ENCODE measurements at places on chromosomes 7 and 10.
A peak's percentile ranks its signal among the peaks of the same experiment; 100 is the strongest.

DNA sequence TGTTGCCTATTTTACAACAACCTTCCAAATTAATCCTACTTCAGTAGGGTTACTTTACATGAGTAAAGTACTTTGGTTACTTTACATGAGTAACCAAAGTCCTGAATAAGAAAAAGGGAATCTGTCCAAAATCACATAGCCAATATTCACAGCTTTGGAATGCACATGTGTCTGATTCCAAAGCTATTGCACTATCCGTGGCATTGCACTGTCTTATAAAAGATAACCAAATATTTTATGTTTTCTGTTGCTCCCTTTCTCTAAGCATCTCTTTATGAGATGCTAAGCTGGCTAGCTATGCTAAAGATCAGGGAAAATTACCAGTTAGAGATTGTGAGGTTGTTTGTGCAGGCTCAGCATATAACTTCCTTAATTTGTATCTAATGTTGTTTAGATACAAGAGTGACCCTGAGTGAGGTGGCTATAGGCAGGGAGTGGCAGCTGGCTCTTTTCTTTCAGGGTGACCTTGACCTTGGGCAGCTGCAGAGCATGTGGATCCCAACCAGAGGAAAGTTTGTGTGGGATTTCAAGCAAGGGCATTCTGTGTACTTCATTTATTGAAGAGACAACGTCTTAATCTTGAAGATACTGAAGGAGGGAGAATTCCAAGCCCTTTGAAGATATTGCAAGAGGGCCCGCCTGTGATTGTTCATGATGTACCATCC, 366.1 kb upstream of the ANKRD30A start:
- no peak for DNase-seq

DNA sequence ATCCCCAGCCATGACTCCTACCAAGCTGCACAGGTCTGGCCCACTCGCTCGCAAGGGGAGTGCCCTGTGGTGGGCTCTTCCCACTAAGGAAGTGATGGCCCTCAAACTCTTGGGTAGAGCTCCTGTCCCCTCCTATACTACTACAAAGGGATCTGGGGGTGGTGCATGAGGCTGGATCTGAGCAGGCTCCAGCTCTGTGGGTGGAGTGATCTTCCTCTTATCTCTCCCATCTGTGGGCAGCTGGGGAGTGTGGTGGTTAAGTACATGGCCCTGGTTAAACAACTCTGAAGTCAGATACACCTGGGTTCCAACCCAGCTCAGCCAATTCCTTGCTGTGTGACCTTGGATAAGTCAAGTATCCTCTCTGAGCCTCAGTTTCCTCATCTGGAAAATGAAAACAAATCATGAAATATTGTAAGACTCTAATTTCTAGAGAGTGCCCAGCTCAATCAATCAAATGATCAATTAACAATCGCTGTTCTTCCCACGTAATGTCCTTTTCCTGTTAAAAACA, 17.4 kb downstream of the DDIT4 start:
- peak; percentile 76 for DNase-seq

DNA sequence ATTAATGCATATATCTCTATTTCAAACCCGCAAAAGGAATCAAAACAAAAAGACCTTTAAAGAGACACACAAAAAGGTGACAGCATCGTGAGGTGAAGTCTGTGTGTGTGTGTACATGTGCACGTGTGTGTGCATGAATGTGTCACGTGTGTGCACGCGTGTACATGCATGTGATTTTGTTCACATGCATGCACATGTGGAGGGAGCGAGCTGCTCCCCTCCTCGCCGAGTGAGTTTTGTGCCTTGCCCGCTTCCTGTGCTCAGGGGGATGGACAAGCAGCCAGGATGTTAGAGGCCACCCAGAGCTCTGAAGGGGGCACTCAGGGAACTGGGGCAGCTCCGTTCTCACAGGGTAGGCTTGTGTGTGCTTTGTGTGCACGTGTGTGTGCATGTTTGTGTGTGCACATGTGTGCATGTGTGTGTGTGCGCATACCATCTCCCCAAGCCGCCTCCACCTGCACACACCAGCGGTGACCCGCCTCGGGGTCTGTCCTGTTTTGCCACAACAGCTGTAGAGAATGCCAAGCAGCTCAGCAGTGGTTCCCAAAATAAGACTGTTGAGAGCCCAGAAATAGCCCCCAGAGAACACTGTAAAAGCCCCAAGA, 191.2 kb downstream of the PTPRN2 start:
- no peak for DNase-seq

GRCh38 chr10:51010977-51011376, 63.3 kb upstream of the PRKG1 start:
- no peak for DNase-seq

GRCh38 chr10:46540412-46541016, 15.9 kb downstream of the GPRIN2 start:
- peak; percentile 46 for DNase-seq

DNA sequence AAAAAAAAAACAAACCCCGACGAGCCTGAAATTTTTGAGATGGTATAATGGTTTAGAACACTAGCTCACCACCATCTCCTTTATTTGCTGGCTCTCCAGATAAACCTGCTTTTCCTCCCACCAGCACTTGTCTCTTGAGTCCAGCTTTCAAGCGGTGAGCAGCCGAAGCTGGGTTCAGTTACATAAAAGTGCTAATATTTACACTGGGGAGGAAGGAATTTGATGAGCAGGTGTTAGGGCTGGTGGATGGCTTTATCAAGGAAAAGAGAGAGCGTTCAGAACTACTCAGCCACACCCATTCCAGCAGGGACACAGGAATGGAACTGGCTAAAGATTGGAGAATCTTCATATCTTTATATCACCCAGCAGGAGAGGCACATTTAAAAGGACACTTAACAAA, 6.6 kb upstream of the CALML3 start:
- no peak for DNase-seq

- no peak for DNase-seq
Observed at GRCh38 chr10:9878383-9878782, 1139.3 kb upstream of the CELF2 start.

DNA sequence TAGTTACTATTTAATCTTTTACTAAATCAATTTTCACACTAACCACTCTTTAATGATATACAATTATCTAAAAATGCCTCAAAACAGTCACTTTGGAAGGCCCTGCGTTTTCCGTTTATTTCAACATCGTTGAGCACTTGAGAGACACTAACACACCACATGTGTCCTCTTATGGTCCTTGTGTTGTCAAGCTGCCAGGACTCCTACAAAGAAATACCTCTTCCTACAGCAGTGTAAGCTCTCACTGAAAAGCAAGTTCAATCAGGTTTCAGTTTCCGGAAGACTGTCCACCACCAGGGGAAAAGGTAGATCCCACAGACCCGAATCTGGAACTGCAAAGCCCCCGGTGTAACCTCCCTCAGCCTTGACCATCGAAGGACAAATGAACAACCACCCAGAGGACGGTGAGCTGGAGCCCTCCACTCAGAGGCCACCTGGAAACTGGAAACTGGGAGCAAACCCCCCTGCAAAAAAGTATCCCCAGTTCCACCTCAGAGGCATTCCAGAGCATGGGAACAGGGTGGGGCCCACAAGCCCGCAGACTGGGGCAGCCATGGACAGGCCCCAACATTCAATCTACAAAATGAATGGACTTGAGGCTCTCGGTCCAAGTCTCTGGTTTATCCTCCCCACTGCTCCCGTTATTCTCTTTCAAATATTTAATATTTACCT, 37.6 kb downstream of the KCNH2 start:
- no peak for DNase-seq

Data from activated CD8-positive, alpha-beta memory T cell treated with anti-CD3 and anti-CD28 coated beads, Interleukin-2, amount 50 U/mL, for 48 hours (primary cell).